ENCODE measurements at places on chromosomes 1 and 21. TPM values are rescaled to one million over a fixed set of nuclear protein-coding genes. Genes with fewer than 3 reads are reported as not detected.

S1PR1 gene
- polyA plus RNA-seq, result 22.0 TPM

ERVH48-1 gene
- polyA plus RNA-seq, result 0.20 TPM

AIDA gene
- polyA plus RNA-seq, result 63.0 TPM

S100B gene
- polyA plus RNA-seq, result 1.7 TPM

GRIK3 gene
- 4.0 TPM for polyA plus RNA-seq

SYT2 gene
- 2.9 TPM for polyA plus RNA-seq

GRCh38 chr1:29643281-29643680, 407.0 kb downstream of the PTPRU start:
- DNase-seq, result no peak

RGS18 gene
- polyA plus RNA-seq, result 1.9 TPM

DNA sequence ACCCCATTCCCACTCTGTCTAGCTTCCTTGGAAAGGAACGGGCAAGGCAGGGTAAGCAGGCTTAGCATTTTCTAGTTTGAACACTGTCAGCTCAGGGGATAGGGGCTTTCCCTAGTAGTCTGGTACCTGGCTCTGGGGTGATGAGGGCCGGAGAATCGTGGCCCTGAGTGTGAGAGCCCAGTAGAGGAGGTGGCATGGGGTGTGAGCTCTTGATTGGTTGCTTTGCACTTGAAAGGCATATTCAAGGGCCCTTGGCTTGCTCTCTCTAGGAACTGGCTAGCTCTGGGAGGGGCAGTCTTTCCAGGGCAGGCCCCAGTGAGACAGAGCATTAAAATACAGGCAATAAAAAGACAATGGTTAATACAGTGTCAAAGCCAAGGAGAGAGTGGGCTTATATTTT, 10.8 kb upstream of the EXTL1 start:
- DNase-seq, result no peak

HTR1D gene
- polyA plus RNA-seq, result 0.24 TPM

LINGO4 gene
- polyA plus RNA-seq, result not detected

DNA sequence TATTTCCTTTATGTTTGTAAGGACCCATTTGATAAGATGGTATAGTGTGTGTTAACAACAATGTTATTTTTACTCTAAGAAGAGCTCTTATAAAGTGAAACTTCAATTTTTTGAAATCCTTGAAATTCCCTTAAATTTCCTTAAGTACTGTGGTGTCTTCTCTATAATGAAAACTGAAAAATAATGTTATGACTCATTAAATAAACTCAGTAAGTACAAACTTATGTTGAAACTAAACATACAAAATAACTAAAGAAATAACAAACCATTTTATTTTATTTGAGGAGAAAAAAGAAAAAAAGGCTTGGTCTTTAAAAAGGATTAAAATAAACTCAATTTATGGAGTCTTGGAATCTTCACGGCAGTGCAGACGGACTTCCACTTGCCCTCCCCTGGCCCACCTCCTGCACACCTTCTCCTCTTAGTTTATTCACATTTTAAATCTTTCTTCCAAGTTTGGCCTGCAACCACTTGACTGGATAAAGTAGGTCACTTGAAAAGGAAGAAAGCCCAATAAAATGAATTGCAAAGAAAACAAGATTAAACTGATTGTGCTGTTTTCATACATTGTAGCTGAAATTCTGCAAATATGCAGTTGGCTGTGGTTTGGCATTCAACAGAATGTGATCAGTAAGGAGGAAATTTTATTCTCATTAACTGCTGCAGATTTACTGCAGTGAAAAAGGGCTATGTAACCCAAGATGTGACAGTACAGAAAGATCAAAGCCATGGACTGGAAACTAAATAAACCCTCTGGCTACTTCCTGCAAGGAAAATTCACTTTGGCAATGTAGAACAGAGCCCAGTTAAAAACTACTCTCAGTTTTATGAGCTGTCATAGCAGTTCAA, 48.5 kb upstream of the SCYL3 start:
- peak; percentile 81 for DNase-seq

MAP3K21 gene
- 22.5 TPM for polyA plus RNA-seq

TRIM17 gene
- polyA plus RNA-seq, result 14.4 TPM

DNA sequence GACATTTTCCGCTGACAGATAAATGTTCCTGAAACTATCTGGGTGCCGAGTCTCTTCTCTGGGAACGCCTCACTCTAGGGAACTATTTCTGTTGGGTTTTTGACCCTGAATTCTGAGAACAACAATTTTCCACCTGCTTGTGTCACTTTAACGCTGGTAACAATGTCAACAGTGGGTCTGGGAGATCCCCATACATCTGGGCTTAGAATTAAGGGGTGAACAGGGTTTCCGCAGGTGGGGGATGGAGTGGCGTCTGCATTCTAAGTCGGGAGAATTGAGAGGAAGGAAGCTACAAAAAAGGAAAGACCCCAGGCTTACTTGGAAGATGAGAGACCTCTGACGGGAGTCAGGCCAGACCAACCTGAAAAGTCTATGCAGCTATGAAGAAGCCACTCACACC, 8.7 kb downstream of the CD247 start:
- DNase-seq, result no peak

GRCh38 chr1:7648761-7649384, 122.2 kb upstream of the VAMP3 start:
- no peak for DNase-seq

- no peak for DNase-seq
These were observed 32.0 kb upstream of the TDRD10 start for GRCh38 chr1:154469844-154470560.

DNA sequence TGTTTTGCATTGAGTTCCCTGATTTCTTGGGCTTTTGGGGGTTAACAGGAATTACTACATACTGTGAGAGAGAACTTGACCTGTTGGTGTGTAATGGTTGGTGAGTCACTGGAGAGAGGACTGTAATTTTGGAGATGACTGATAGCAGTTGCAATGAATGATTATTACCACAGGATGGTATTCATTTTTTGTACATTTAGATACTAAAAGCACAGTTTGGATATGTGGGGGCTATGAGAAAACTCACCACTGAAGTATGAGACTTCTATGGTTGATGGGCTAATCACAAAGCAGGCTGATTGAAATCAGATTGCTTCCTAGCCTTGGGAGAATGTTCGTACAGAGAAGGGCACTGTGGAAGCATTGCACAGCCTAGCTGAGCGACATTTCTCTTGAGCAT, 1571.3 kb upstream of the PRMT6 start:
- DNase-seq, result no peak

HMGN2 gene
- 1,107 TPM for polyA plus RNA-seq

DNA sequence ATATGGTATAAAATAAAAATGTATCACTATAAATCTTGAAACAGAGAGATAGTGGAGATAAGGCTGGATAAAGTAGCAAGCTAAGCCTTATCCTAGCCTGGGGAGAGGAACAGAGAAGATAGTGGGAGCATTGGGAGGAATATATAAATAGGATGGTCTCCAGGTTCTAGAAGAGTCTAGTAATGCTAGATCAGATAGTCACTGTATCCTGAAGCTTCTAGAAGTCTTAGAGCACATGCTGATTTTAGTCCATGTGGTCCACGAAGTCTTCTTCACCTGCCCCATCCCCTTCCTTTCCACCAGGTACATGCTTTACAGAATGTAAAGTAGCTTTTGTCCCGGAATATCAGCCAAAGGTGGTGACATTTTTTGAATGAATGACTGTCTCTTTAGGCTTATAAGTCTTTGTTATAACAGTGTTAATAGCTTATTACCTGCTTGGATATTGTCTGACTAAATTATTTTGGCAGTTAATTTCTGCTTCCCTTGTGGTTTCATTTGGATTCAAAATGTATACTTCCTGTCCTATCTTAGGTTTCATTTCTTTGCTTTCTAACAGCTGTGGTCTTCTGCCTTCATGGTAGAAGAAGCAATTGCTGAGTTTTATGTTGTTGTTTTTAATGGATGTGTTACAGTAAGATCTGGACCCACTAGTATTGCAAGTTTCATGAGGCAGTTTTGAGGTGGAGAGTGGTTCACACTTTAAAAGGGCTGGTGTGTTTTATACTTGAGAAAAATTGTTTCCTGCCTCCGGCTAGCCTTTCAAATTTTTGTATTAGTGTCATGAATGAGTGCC, 5.9 kb downstream of the SMG7 start:
- no peak for DNase-seq

CELA2A gene
- polyA plus RNA-seq, result 0.59 TPM

- DNase-seq, result no peak
These were observed 121.7 kb downstream of the ADGRL4 start for GRCh38 chr1:78884685-78885452.

DNA sequence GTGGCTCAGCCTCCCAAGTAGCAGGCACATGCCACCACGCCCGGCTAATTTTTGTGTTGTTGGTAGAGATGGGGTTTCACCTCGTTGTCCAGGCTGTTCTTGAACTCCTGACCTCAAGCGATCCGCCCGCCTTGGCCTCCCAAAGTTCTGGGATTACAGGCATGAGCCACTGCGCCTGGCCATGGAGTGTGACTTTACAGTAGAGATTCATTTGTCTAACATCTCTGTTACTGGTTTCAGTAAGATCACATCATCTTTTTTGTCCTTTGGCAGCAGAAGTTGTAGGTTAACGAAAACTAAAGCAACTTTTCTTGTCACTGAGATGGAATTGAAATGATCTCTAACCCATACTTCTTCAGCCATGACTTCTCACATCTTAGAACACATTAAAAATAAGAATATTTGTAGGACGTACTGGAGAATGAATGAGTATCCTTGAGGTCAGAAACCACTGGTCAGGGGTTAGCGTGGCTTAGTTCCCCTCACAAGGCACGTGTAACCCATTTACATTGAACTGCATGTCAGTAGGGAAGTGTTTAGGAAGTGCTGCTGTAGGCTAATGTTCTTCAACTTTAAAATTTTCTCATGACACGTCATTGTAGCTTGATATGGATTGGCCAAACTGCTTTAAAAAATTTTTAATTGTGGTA, 75.9 kb downstream of the CAMTA1 start:
- no peak for DNase-seq

- DNase-seq, result no peak
These were observed 1.1 kb upstream of the IGSF9 start for GRCh38 chr1:159946242-159947187.

KCNE1 gene
- 0.75 TPM for polyA plus RNA-seq

IL20 gene
- not detected for polyA plus RNA-seq

DNA sequence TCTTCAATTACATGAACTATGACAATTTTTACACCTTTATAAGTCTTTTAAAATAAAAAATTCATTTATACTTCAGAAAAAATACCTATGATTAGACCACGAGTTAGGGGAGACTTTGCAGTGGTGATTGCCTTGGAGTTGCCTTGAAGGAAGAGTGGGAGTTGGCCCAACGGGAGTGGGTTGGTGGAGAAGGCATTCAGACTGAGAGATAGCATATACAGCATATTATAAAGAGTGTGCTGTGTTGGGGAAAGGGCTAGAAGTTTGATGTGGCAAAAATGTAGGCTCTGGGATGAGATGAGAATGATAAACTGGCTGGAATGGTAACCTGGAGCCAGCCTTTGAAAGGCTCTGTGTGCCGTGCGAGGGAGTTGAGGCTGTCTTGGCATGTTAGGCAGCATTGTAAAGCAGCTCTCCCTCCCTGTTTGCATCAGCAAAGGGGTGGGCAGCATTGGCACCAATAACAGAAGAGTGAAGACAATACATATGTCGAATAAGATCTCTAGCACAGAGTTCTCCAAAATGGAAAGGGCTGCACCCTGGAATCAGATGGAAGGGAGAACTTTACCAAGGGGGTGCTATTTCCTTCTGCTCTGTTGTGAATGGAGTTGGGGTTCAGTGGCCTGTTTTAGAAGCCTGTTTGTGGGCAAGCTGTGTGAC, 24.4 kb downstream of the MPZL1 start:
- no peak for DNase-seq

GRCh38 chr1:101081496-101082488, 56.2 kb upstream of the DPH5 start:
- DNase-seq, result no peak

GRCh38 chr1:43861988-43862735, 71.4 kb upstream of the ARTN start:
- DNase-seq, result no peak

GRCh38 chr1:176211396-176212165, 4.5 kb upstream of the COP1 start:
- DNase-seq, result no peak

GRCh38 chr21:38228115-38228514, 28.7 kb upstream of the KCNJ15 start:
- no peak for DNase-seq

EFNA1 gene
- 66.7 TPM for polyA plus RNA-seq

GRCh38 chr1:101198842-101199636, 37.8 kb upstream of the S1PR1 start:
- DNase-seq, result no peak

DNA sequence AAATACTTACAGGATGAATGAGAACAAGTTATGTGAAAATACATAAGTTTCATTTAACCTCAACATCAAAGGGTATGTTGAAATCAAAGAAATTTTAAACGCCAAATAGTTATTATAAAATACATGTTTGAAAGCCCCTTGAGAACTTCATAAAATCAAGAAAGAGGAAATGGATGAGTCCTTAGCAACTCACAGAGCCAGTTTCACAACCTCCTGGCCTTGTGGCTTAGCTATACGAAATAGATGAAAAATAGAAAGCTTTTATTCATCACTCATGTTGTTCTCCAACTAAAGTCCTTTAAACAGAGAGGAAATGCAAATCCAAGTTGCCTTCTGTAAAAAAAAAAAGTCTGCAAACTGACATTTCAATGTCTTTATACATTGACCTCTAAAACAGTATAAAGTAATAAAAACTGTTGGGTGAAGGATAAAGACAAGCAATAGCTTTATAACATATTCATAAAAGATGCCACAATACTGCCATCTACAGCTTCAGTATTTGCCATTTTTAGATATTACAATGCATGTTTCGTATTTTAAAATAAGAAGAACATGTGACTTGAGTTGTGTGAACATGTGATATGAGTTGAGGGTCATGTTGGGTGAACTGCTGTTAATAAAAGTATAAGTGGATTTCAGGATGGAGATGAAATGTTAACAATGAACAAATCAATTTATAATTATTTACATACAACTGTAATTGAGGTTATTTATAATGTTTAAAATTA, 847.8 kb downstream of the MRPL39 start:
- DNase-seq, result no peak

DNA sequence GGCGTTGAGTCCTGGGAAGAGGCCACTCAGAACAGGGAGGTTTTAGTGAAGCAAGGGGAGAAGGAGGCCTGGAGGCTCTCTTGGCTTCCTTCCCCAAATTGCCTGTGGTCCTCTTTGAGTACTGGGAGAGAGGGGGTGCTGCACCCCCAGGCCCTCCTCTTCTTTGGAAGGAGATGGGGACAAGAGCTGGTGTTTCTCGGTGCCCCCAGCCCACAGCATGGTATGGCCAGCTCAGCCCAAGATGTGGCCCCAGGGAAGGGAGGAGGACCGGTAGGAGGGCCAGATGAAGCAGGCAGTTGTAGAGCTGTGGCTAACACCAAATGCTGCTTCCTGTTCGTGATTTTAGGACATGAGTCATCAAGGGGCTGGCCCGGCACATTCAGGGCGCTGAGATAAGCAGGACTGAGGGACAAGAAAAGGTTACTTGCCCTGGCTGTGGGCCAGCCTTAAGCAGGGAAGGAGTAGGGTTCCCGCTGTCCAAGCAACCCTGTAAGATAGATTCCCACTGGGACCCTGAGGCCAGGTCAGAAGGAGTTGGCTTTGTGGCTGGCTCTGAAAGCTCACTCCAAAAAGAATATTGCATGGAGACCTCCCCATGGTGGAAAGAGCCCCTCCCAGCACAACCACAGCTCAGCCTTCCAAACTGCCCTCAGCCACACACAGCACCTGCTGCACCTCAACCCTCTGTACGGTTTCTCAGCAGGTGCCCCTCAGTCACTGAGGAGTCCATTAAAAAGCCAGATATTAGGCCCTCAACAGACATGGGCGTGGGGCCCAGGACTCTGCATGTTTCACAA, 4.9 kb upstream of the TNFRSF1B start:
- no peak for DNase-seq
